Chondrocyte (in vitro differentiated cells): ENCODE measurements at places on chromosomes 7 and 10.

GRCh38 chr7:114150689-114151088 is 231.9 kb upstream of the PPP1R3A start:
- no peak for DNase-seq

GRCh38 chr10:52949899-52950298 is 177.3 kb upstream of the MBL2 start:
- no peak for DNase-seq

DNA sequence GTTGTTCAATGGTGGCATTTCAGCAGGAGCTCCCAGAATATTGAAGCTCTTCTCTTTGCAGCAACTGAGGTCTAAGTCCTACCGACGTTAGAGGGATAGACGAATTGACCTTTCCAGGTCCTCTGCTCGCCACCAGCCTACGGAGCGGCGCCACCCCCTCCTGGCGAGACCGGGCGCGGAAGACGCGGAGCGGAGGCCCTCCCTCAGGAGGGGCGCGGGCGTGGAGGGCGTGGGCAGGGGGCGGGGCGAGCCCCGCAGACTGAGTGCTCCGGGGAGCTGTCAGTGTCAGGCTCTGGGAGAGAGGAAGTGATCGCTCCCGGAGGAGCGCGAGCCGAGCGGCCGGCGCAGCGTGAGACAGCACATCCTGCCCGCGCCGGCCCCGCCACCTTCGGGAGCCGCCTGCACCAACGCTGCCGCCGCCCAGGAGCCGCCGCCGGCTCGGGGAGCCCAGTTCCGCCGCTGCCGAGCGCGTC is at the start of gene DYNC1I1:
Gene DYNC1I1, plus strand, starts transcription at position 257 of the 473 bp plus-strand sequence. CDS start 32,176 bp downstream, outside the sequence.
- peak; percentile 92 for DNase-seq

- no peak for DNase-seq
These were observed 195.1 kb upstream of the WDR11 start for GRCh38 chr10:120656107-120656506.

DNA sequence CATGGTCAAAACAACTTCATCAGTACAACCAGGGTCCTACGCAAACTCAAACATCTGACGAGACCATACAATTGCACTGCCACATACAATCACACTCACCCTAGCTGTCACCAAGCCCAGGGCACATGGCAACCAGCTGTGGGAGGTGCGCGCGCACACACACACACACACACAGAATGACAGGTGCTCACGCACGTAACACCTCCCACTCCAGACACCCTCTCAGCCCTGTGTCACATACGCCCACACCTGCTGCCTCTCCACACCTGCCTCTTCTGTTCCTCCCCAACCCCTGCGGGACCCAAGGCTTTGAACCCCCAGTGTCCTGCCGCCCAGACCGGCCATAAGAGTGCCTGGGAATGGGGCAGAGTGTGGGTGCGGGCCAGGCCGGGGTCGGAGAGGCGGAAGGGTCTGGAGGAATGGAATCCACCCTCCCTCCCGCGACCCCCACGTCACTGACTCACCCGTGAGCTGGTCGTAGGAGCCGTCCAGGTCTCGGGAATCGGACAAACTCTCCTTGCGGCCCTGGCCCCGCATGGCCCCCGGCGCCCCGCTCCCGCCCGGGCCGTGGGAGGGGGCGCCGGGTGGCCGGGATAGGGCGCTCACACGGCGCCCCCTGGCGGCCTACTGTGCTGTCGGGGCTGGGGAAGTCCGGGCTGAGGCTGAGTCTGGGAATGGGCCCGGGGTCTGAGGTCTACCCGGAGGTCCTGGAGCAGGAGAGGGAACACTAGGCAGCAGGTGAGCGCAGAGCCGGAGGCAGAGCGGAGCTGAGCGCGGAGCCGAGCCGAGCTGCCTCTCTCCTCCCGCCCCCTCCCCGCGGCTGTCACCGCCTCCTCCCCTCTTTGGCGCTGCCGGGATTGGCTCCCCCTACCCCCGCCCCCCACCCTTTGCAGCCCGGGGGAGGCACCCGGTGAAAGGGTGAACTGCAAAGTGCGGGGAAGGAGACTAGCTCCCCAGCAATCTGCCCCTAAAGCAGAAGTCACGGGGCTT is at the start of gene KCNIP2:
Gene KCNIP2, minus strand, starts transcription at position 769 of the 990 bp plus-strand sequence. Its CDS starts 232 bp downstream, at position 537.
- no peak for DNase-seq

DNA sequence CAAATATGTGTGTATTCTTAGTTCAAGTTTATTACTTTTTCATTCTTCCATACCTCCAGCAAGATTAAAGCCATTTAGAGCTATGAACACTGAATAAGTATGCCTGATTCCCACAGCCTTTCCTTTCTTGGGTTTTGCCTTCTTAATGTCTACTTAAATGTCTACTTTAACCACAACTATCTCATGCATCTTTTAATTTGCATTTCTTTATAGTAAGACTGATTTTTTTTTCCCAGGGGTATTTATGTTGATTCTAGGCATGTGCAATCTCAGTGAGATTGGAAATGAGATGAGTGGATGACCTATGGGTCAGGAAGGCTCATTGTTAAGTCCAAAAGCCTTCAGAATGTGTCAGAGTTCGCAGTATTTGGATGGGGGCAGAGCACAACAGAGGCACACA is 3.6 kb downstream of the PCBD1 start:
- DNase-seq: no peak

DNA sequence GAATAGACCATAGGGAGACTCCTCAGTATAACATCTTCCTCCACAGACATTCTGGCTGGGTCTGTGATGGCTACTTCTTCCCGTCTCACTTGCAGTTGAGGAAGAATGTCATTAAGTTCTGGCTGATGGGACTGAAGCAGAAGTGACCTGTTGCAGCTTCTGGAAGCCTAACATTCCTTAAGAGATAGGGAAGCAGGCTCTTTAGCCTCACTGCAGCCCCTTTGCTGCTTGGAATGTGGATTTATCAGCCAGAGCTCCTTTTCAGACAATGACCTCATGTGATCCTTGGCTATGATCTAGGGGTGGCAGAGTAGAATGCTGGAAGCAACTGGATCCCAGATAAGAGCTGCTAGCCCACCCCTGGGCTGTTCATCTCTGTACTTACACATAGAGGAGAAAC is 142.5 kb downstream of the RNF216 start:
- DNase-seq: no peak

- DNase-seq: peak; percentile 53
These were observed 30.0 kb upstream of the ZNF32 start for GRCh38 chr10:43678654-43679053.

GRCh38 chr10:132582771-132583170 is 45.2 kb downstream of the INPP5A start:
- no peak for DNase-seq

- no peak for DNase-seq
These were observed 13.9 kb downstream of the PARD3 start for GRCh38 chr10:34801097-34801733.

- DNase-seq: no peak
These were observed 96.1 kb upstream of the EFCAB10 start for GRCh38 chr7:105677410-105677730.

GRCh38 chr7:96521068-96521894 is 188.4 kb downstream of the SEM1 start:
- DNase-seq: no peak

DNA sequence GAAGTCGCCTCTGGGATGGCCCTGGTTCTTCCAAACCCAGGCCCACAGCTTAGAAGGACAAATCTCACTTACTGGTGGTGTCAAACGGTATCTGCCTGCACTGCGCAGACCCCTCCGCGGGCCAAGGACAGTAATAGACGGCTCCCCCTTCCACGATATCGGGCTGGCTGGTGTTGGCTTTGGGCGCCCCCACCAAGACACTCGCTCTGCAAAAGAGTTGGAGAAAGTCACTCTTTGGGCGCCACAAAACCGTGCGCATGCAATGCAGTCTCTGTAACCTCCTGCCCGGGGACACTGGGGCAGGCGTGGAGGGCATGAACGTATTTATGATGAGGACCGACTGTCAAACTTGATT is 1.1 kb downstream of the ITGA8 start:
- no peak for DNase-seq

GRCh38 chr10:106027240-106027639 is 1137.3 kb downstream of the SORCS1 start:
- DNase-seq: no peak

GRCh38 chr7:150323682-150324372 is 482 bp upstream of the ACTR3C start:
- no peak for DNase-seq
